ENCODE measurements at places on chromosomes 2 and 18. TPM values are rescaled to one million over a fixed set of nuclear protein-coding genes. Genes with fewer than 3 reads are reported as not detected.
A peak's percentile ranks its signal among the peaks of the same experiment; 100 is the strongest.

DNA sequence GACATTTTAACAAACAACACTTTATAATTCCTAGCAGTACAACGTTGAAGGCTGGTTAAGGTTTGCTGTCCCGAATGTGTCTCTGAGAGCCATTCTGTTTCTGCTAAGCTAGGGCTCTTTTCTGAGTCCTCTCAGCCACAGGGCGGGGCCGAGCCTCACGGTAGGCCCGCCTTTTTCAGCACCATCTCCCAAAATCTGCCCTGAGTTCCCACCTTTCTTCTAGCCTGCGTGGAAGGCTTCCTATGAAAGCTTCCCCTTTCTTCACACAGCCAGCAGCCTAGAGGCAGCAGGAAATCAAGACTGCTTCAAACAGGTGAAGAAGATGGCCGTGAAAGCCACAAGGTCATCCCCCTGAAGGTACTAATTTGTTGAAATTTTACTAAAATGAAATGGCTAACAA is 255.5 kb downstream of the CDH2 start:
- no peaks in the 10 kb centered on the region for H3K4me1 ChIP-seq
- no peak overlapping the region for H3K4me3 ChIP-seq
- H3K27me3 ChIP-seq = no peaks in the 10 kb centered on the region
- H3K27ac ChIP-seq = no peak overlapping the region

The C2orf66 gene
- total RNA-seq = 0.09 TPM

- no peaks in the 10 kb centered on the region for H3K4me1 ChIP-seq
- H3K27ac ChIP-seq = no peak overlapping the region
- H3K27me3 ChIP-seq = no peaks in the 10 kb centered on the region
- no peaks in the 10 kb centered on the region for H3K36me3 ChIP-seq
Observed at GRCh38 chr2:188629753-188630527, 338.3 kb downstream of the GULP1 start.

- H3K4me3 ChIP-seq = no peak overlapping the region
- no peak overlapping the region for H3K27ac ChIP-seq
- peaks cover 12% of the 10 kb centered on the region for H3K4me1 ChIP-seq
- H3K36me3 ChIP-seq = no peaks in the 10 kb centered on the region
- peaks cover 5% of the 10 kb centered on the region for H3K27me3 ChIP-seq
- no peak for DNase-seq
Observed at GRCh38 chr2:169366066-169366465, 3.7 kb upstream of the LRP2 start.

The ZBTB14 gene
- total RNA-seq = 4.8 TPM

- no peaks in the 10 kb centered on the region for H3K27me3 ChIP-seq
- H3K4me1 ChIP-seq = no peaks in the 10 kb centered on the region
- peak overlapping the region; percentile 45 for H3K4me3 ChIP-seq
- peak overlapping the region; percentile 83 for H3K27ac ChIP-seq
- no peaks in the 10 kb centered on the region for H3K36me3 ChIP-seq
Observed at GRCh38 chr2:157627594-157628476, 829 bp downstream of the ACVR1C start.
